ENCODE measurements at places on chromosomes 7 and 10.

GRCh38 chr7:69839782-69840181 is 241.5 kb downstream of the AUTS2 start:
- no peak for DNase-seq

DNA sequence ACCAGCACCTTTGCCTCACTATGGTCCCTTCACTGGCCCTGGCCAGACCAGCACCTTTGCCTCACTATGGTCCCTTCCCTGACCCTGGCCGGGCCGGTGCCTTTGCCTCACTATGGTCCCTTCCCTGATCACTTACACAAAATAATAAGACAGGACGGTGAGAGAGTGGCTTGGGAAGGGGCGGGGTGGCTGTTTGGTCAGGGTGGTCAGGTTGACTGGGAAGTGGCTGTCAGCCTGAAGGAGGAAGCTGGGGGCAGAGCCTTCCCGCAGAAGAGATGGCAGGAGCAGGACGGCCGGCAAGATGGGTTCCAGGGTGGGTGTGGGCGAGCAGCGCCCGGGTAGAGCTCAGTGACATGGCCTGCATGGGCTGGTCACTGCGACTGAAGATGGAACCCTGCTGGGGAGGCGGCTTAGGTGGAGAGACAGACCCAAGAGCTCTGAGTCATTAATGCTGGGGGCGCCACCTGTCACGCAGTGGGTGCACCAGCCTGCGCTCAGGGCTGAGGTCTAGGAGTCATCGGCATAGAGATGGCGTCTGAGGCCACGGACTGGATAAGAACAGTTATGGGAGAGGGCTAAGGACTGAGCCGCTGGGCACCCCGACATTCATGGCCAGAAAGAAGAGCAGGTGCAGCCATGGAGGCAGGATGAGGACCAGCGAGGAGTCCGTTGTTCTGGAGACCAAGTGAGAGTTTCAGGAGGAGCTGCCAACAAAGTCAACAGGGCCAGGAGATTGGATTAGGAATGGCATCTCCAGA is 91.8 kb downstream of the CHST15 start:
- DNase-seq = no peak

- DNase-seq = no peak
Measured at GRCh38 chr10:9762966-9763656, 1254.6 kb upstream of the CELF2 start.

- DNase-seq = no peak
Measured at GRCh38 chr7:153832160-153832559, 220.0 kb upstream of the DPP6 start.

DNA sequence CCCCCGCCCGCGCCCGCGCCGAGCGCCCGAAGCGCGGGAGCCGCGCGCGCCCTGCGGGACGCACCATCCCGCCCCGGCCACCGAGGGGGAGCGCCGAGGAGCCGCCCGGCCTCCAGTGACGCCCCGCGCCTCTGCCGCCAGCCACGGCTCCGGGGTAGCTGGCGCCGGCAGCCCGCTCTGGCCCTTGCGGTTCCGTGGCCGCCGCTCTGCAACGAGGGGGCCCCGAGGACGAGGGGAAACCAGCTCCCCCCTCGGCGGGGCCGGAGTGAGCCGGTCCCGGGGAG is at the start of gene PAXIP1:
PAXIP1 (minus strand) TSS at position 33 of the 284 bp plus-strand sequence. CDS start 195 bp downstream, outside the sequence.
- DNase-seq = peak; percentile 44

GRCh38 chr7:105651798-105652197 is 70.5 kb upstream of the EFCAB10 start:
- no peak for DNase-seq

DNA sequence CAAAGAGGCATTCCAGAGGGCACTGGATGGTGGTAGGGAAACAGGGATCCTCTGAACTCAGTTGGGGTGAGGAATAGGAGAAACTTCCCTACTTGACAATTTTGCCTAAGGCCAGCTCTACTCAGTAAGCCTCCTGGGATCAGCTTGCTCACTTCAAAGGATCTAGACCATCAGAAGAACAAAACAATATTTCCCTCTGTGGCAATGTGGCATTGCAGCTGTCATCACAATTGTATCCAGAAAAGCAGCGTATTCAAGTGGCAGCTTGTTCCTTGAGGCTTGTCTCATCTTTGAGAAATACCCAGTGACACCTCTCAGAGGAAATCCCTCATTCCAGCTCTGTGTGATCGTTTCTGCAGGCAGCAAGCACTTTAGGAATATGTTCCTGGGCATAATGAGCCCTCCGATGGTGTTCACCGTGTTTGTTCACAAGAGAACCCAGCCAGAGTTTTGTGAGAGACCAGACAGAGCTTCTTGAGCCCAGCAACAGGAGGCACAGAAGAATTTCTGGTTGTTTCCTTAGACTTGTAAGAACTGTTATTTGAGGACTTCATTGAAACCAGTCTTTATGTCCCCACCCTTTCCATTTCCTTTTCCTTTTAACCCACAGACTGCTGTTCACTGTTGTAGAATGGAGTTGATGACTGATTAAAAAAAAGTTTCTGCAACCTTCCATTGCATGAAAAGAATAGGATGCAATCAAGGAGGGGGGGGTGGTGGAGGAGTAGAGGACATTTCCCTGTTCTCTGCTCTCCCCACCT is 747.3 kb downstream of the LRMDA start:
- no peak for DNase-seq

DNA sequence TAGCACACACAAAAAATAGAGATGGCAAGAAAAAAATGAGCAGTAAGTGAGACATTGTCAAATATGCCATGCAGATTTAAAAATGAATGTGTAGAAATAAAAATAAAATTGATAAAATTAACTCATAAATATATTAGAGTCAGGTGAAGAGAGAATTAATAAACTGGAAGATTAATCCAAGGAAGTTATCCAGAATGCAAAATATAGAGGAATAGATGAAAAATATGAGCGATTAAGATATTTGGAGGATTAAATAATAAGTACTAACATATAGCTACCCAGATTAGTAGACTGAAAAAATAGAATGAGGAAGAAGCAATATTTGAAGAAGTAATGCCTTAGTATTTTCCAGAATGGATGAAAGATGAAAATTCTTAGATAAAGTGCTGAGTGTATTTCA is 103.4 kb downstream of the GPR158 start:
- DNase-seq = no peak

DNA sequence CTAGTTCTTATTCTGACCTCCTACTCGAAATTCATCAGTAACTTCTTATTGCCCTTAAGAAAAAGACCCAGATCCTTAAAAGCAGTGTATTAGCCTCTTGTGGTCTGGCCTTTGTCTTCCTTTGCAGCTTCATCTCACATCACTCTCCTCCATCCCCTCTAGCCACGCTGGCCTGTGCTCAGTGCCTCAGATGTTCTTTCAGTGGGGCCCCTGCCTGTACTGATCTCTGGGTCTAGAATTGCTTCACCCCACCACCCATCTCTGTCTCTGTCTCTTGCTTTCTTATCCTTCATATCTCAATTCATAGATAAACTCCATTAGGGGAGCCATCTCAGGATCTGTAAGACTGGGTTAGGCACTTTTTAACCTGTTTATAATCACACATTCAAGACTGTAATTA is 1178.5 kb upstream of the C7orf33 start:
- DNase-seq = no peak

GRCh38 chr10:56240471-56240870 is 120.6 kb downstream of the ZWINT start:
- DNase-seq = no peak

GRCh38 chr7:712381-713138 is 13.9 kb upstream of the DNAAF5 start:
- DNase-seq = no peak

- no peak for DNase-seq
Measured at GRCh38 chr7:137146012-137146455, 197.5 kb downstream of the PTN start.

- no peak for DNase-seq
Measured at GRCh38 chr7:375901-376305, 85.9 kb downstream of the FOXL3 start.

DNA sequence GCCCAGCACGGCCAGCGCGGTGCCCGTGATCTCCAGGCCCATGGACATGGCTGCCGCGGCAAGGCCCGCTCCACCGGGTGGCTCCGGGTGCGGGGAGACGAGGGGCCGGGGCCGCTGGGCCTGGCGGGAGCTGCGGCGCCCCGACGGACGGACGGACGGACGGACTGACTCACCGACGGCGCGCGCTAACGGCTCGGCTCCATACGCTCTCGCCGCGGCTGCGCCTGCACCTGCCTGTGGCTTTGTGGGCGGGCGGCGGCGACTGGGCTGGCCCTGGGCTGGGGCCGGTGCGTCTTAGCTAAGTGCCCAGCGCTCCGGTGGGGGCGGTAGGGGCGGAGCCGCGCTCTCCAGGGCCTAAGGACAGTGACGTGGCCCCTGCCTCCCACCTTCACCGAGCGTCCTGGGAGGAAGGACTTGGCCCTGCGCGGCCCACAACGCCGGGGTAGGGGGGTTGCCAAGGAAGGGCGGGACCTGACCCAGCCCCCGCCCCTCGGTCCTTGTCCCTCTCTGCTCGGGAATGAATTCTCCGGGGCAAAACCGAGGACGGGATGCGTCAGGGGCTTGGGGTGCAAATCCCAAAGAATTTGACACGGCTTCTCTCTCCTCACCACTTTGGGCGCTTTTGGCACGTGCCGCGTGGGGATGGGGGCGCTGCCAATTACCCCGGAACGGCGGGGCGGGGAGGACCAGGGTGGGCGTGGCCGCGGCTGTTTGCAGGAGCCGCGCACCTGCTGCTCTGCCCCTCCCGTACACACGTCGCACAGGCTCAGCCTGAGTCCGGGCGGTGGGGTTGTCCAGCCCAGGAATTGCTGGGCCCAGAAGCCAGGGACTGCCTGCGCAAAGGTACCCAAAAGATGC is at the start of gene CLDN3:
CLDN3 (minus strand) TSS at position 269 of the 858 bp plus-strand sequence; CDS start at position 48, 221 bp downstream.
- peak; percentile 9 for DNase-seq

All from T follicular helper cell (primary cell).